Adrenal gland (tissue), 19 donors: ENCODE measurements at places on chromosomes 4 and X. TPM values are rescaled to one million over a fixed set of nuclear protein-coding genes. Genes with fewer than 3 reads are reported as not detected.

DNA sequence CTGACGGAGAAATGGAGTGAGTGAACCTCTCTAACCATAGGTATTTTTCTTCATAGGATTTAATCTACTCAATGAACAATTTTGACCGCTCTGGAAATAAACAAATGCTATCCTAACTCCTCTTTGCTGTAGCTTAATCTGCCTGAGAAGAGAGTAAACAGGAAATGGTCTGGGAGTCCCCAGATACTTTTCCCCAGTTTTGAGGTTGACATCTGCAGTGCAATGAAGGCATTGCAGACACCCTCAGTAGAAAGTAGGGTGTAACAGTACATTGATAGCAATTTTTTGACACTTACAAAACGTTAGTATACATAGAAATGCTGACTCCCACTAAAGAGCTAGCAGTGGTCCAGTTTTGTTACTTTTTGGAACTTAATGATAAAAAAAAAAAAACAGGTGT lies 495.9 kb upstream of the FAM241A start:
- no peak for DNase-seq

DNA sequence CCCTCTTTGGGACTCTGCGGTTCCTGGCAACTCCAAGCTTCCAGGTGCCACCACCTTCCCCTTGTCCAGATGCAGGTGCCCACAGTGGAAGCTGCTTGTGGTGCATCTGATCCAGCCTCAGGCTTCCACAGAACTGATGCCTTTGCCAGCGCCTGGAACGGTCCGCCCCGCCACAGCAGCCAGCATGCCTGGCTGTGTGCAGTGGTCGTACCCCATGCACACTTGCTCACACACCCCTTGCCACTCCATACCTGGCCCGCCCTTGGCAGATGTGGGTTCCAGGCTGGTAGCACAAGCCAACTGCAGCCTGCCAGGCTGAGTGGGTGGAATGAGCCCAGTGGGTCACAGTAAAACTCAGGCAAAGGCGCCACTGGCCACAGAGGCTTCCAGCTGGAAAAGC lies 240.5 kb downstream of the PPP4R3C start:
- no peak for DNase-seq

GRCh38 chr4:52051213-52051614 lies at the start of gene SPATA18:
Gene SPATA18 (plus strand): TSS chr4:52051304. CDS start chr4:52051705, 401 bp downstream.
- peak; percentile 35 for DNase-seq

GRCh38 chr4:178322524-178323183 lies 880.4 kb upstream of the AGA start:
- DNase-seq: no peak

DNA sequence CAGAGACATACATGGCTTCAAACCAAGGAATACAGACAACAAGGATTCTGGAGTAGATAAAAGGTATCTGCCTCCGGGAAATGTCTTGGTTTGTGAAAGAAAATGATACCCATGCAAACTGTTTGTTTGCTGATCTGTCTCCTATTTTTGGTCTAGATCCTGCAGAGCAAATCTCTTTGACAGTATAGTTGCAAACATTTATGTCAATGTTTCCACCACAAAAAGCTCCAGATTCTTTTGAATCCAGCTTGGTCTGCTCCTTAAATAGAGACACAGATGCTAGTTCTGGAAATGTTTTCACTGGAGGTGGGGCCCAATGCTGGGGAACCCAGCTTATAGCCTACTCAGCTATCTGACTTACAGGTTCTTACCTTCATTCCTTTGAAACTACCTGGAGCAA lies 119.7 kb downstream of the ATG4A start:
- DNase-seq: no peak

GRCh38 chr4:172881645-172882044 lies 287.0 kb upstream of the GALNT7 start:
- no peak for DNase-seq

DNA sequence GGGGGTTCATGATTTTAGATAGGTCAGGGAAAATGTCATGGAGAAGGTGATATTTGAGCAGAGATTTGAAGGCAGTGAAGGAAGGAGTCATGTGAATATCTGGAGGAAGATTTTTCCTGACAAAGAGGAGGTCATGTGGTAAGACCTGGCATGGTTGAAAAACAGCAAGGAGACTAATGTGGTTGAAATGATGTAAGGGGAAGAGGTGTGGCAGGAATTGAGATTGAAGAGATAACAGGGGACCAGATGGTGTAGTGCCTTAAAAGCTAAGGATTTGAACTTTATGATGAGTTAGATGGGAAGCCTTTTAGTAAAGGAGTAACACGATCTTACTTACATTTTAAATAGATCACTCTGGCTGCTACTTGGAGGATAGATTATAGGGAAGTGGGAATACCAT lies 210.9 kb downstream of the RTL9 start:
- DNase-seq: no peak

Gene COX7B2
- not detected for polyA plus RNA-seq

Gene DCAF8L2
- polyA plus RNA-seq: not detected

Gene IL21
- polyA plus RNA-seq: not detected

GRCh38 chrX:46642145-46642544 lies 68.6 kb downstream of the CHST7 start:
- no peak for DNase-seq

DNA sequence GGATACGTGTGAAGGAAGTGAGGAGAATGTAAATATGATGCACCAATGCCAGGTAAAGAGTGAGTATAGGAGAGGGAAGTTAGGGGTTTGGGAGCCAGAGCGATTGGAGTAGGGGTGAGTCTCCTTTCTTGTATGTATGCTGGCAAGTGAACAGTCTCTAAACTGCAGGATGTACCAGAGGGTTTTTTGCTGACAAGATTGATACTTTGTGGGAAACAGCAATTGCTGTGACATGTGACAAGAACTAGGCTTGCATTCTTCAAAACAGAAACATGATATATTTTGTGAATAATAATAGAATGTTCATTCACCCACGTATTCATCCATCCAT lies 706 bp downstream of the CHIC1 start:
- no peak for DNase-seq

GRCh38 chr4:93368968-93369367 lies 459.6 kb upstream of the ATOH1 start:
- no peak for DNase-seq

Gene POF1B
- 0.16 TPM for polyA plus RNA-seq

- DNase-seq: peak; percentile 31
These were observed 200.5 kb downstream of the FAM133A start for GRCh38 chrX:93874554-93874953.

DNA sequence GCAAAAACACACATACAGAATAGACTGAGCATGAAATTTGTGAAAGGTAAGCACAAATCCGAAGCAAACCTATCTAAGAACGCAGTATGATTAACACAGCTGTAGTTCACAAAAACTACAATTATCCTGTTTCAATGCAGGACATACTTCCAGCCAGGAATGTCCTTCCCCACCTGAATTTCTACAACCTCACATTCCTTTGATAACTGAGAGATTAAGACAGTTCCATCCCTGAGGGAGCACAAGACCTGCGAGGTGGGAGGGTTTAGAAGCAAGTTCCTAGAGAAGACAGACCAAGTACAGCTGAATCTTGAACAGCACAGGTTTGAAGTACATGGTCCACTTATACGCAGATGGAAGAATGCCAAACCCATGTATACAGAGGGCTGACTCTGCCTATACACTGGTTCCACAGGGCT lies 10.6 kb downstream of the ABCG2 start:
- DNase-seq: no peak

DNA sequence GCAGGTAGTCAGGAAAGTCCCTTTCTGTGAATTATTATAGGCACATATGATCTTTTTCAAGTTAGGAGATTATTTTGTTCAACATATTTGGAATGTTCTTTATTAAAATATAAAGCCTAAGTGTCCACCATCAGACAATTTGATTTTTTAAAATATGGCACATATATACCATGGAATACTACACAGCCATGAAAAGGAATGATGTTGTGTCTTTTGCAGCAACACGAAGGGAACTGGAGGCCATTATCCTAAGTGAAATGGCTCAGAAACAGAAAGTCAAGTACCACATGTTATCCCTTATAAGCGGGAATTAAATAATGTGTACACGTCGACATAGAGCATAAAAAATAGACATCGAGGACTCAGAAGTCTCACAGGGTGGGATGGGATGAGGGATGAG lies 73.0 kb downstream of the DHRSX start:
- DNase-seq: no peak

- DNase-seq: no peak
These were observed 13.9 kb downstream of the TMSB4X start for GRCh38 chrX:12988797-12989196.

- DNase-seq: no peak
These were observed 8.0 kb downstream of the SLC9A7 start for GRCh38 chrX:46750889-46751288.

- DNase-seq: no peak
These were observed 10.5 kb upstream of the NDUFC1 start for GRCh38 chr4:139312552-139313332.

Gene ARAP2
- 3.9 TPM for polyA plus RNA-seq

Gene KIT
- 0.40 TPM for polyA plus RNA-seq

Gene BEX1
- 105 TPM for polyA plus RNA-seq

GRCh38 chr4:40524366-40525041 lies 105.2 kb downstream of the RBM47 start:
- DNase-seq: peak; percentile 79

DNA sequence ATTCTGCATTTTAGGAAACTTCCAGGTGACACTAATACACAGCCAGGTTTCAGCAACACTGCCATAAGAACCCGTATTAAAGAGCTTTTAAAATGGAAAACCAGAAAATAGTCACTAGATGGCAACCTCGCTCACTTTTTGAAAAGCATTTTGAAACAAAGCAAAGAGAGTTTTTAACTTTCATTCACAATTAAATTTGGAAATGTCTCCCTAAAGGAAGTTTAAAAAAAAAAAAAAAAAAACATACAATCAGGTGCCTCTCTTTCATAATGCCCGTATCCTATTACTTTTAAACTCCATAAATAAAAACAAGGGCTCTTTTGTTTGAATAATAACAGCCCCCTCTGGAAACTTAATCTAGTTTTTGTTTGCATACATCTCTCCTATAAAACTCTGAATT lies 20.3 kb downstream of the MEPE start:
- no peak for DNase-seq

DNA sequence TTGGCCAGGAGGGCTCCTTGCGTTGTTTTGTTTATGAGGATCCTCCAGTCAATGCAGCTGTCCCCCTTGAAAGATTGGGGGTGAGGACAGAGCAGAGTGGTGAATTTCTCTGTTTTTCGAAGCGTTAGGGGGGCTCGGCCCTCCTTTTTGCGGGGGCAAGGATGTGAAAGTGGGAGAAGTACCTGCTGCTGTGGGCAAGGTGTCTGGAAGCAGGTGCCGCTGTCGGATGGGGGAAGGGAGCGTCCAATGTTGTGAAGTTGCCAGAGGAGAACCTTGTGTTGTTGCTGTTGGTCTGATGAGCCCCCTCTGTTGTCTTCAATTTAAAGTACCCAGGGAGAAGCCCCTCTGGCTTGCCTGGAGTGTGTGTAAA lies 613 bp downstream of the GLRB start:
- no peak for DNase-seq

GRCh38 chr4:181752516-181752915 lies 490.7 kb upstream of the TENM3 start:
- no peak for DNase-seq

Gene PROM1
- 0.27 TPM for polyA plus RNA-seq

DNA sequence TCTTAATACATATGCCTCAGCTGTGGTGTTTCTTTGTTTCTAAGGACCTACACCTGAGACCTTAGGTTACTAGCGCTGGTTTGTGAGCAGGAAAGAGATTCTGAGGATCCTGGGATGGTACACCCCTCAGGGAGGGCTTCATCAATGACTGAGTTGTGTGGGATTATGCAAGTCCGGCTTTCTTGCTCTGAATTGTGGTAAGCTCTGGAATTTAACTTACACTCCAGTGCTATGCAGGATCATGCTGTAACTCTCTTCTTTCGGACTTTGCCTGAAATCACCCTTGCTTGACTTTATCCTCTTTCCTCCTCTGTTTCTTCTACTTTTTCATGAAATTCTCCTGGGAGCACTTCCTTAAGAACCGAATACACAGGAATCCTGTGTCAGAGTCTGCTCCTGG lies 431.5 kb upstream of the BOD1L1 start:
- no peak for DNase-seq

GRCh38 chr4:169142391-169142790 lies 128.4 kb downstream of the SH3RF1 start:
- no peak for DNase-seq

Gene SATL1
- 0.94 TPM for polyA plus RNA-seq

GRCh38 chrX:4004822-4005221 lies 291.4 kb upstream of the PRKX start:
- DNase-seq: no peak
